ENCODE measurements at places on chromosomes 2 and 18. TPM values are rescaled to one million over a fixed set of nuclear protein-coding genes. Genes with fewer than 3 reads are reported as not detected.

TRAPPC8 gene
- total RNA-seq, result 46.1 TPM

SAP130 gene
- total RNA-seq, result 4.8 TPM

DNA sequence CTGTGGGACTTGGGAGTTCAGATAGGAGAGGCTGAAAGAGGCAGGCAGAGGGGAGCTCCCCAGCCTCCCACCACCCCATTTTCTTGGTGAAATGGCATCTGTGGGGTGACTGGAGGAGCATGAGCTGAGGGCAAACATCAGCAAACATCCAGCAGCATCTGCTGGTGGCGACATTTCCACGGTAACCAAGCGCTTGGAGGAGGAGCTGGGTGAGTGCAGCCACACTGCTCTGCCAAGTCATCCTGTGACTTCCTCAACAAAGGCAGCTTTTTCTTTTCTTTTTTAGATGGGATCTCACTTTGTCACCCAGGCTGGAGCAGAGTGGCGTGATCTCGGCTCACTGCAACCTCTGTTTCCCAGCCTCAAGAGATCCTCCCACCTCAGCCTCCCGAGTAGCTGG, 5.6 kb downstream of the TXNL4A start:
- DNase-seq, result no peak

- DNase-seq, result no peak
Observed at GRCh38 chr18:25495606-25496005, 143.6 kb upstream of the ZNF521 start.

GRCh38 chr2:204989877-204990276, 444.6 kb downstream of the PARD3B start:
- no peak for DNase-seq

GRCh38 chr2:201952187-201952586, 81.5 kb upstream of the FZD7 start:
- DNase-seq, result no peak
